ENCODE measurements at places on chromosomes 2 and 18.

GRCh38 chr2:217149087-217149660, 289.3 kb upstream of the TNP1 start:
- H3K4me3 ChIP-seq, result no peak overlapping the region
- H3K4me1 ChIP-seq, result peaks cover 11% of the 10 kb centered on the region
- no peaks in the 10 kb centered on the region for H3K36me3 ChIP-seq
- H3K27me3 ChIP-seq, result peaks cover 6% of the 10 kb centered on the region
- no peak overlapping the region for H3K27ac ChIP-seq
- DNase-seq, result no peak

GRCh38 chr2:39175026-39175812, 54.4 kb upstream of the SOS1 start:
- H3K27ac ChIP-seq, result no peak overlapping the region
- H3K4me1 ChIP-seq, result no peaks in the 10 kb centered on the region
- no peaks in the 10 kb centered on the region for H3K27me3 ChIP-seq
- no peaks in the 10 kb centered on the region for H3K36me3 ChIP-seq
- H3K4me3 ChIP-seq, result no peak overlapping the region

DNA sequence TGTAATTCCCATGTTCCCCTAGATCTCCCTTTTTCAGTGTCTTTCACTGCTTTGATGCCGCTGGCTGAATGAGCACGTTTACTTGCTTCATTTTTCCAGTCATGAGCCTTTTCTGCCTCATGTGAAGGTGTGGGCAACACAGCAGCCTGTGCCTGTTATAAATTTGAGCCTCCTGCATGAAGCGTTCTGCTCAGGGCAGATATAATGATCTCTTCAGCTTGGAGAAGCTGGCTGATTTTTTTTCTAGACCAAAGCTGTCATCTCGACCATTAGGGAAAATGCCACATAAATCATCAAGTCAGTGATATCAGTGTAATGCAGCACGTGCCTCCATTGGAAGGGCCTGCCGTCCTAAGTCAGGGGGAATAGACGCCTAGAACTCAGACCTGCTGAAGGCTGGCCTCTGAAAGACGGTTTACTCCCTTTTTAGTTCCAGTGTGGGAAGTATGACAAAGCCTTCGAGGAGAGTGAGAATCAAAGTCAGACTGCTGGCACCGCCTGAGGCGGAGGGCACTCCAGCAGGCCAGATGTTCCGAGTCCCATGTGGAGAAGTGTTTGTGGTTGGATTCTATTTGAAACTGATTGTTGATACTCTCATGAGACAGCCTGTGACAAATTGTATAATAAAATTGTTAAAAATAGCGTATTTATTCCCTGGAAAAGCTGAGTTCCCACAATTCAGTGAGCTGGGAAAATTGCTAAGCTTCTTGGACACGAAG, 196.5 kb downstream of the MYO1B start:
- peaks cover 6% of the 10 kb centered on the region for H3K27me3 ChIP-seq
- H3K4me3 ChIP-seq, result peak overlapping the region; percentile 60
- DNase-seq, result peak; percentile 49
- no peaks in the 10 kb centered on the region for H3K36me3 ChIP-seq
- H3K4me1 ChIP-seq, result peaks cover 31% of the 10 kb centered on the region
- H3K27ac ChIP-seq, result peak overlapping the region; percentile 75

- peak overlapping the region; percentile 92 for H3K27ac ChIP-seq
- peaks cover 50% of the 10 kb centered on the region for H3K4me1 ChIP-seq
- peaks cover 31% of the 10 kb centered on the region for H3K36me3 ChIP-seq
- peak overlapping the region; percentile 99 for H3K4me3 ChIP-seq
These were observed 2.4 kb downstream of the MTCL1 start for GRCh38 chr18:8707556-8708300.

DNA sequence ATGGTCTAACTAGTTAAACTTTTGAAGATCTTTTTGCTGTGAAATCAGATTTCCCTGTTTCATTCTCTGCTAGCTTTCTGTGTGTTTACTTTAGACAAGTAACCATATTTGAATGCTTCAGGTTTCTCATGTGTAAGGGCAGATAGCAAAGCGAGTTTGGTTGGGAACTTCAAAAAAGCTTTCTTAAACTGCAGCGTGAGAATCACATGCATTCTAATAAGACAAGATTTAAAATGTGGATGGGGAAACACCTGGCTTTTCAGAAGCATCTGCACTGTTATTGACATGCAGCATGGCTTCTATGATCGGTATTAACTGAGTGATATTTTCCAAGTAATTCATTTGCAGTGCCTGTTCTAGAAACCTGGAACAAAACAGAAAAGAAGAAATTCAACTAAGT, 119.3 kb downstream of the ABCA12 start:
- H3K27ac ChIP-seq, result no peak overlapping the region
- no peak for DNase-seq
- H3K36me3 ChIP-seq, result no peaks in the 10 kb centered on the region
- H3K4me1 ChIP-seq, result peaks cover 15% of the 10 kb centered on the region
- no peaks in the 10 kb centered on the region for H3K27me3 ChIP-seq
- H3K4me3 ChIP-seq, result peak overlapping the region; percentile 46

GRCh38 chr18:59478591-59478990, 119.5 kb upstream of the LMAN1 start:
- peaks cover 43% of the 10 kb centered on the region for H3K36me3 ChIP-seq
- peaks cover 2% of the 10 kb centered on the region for H3K27me3 ChIP-seq
- DNase-seq, result no peak
- H3K4me1 ChIP-seq, result peaks cover 43% of the 10 kb centered on the region
- H3K4me3 ChIP-seq, result no peak overlapping the region

- H3K4me3 ChIP-seq, result no peak overlapping the region
- H3K27ac ChIP-seq, result no peak overlapping the region
- H3K36me3 ChIP-seq, result no peaks in the 10 kb centered on the region
These were observed 147.2 kb downstream of the DTNA start for GRCh38 chr18:34857320-34857719.

DNA sequence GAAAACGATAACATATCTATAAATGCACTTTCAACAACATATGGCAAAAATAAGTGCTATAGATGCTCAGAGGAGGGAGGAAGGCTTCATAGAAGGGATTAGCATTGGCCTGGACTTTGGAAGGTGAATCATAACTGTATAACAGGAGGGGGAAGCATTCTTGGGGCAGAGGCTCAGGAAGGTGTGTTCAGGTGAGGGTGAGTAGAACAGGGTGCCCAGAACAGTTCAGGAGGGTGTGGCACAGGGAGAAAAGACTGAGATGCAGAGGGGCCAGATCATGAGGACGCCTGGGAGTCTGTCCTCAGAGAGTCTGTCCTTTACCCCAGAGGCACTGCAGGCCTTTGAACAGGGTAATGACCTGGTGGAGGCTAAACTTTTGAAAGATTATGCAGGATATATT, 29.3 kb upstream of the MEP1B start:
- no peaks in the 10 kb centered on the region for H3K27me3 ChIP-seq
- no peak overlapping the region for H3K4me3 ChIP-seq
- peaks cover 7% of the 10 kb centered on the region for H3K4me1 ChIP-seq
- no peaks in the 10 kb centered on the region for H3K36me3 ChIP-seq
- DNase-seq, result no peak
- H3K27ac ChIP-seq, result no peak overlapping the region

DNA sequence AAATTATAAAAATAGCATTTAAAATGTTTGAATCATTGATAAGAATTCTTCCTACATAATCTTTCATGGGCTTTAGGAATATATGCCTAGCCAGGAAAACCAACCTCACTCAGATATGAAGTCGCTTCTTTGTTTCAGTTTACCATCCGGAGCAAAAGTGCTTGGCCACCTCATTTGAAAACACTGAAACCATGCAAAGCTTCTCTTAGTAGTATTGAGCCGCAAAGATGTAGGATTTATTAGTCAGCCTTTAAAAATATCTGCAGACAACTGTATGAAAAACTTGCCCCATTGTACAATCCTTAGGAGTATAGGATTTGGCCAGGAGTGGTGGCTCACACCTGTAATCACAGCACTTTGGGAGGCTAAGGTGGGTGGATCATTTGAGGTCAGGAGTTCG, 24.3 kb upstream of the GPD2 start:
- no peak overlapping the region for H3K27ac ChIP-seq
- DNase-seq, result no peak
- no peak overlapping the region for H3K4me3 ChIP-seq
- no peaks in the 10 kb centered on the region for H3K4me1 ChIP-seq

DNA sequence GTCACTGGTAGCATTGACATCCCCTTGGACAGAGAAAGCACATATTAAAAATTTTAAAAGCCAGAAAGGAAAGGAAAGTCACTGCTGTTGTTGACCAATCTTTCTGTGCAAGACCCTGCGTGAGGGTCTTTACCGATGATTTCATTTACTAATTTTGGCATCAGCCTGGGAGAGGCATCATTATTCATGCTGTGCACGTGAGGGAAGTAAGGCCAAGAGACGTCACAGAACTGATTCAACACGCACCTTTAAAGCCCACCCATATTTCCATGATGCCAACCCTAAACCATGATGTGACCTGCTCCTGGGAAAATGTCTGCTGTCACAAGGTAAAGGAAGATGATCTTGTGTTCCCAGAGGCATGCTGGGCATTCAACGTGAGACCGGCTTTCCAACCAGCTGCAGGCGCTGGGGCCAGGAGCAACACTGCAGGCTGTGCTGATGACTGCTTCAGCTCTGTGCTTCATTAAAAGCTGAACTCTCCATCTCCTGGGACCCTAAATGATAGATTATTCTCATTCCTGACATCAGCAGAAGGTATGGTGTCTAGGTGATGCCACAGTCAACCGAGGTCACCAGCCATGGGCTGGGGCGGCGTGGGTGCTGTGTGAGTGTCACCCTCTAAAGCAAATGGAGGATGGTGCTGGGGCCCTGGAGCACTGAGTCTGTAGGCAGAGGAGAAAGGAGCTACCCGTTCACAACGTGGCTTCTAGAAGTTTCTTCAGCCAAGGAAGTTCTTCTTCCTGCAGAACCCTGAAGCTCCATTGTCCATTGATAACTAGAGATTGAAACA, 53.9 kb downstream of the TMEM18 start:
- no peak for DNase-seq
- no peak overlapping the region for H3K27ac ChIP-seq
- H3K4me3 ChIP-seq, result no peak overlapping the region
- no peaks in the 10 kb centered on the region for H3K27me3 ChIP-seq

- H3K36me3 ChIP-seq, result no peaks in the 10 kb centered on the region
- H3K27ac ChIP-seq, result no peak overlapping the region
- H3K4me1 ChIP-seq, result no peaks in the 10 kb centered on the region
- DNase-seq, result no peak
- H3K27me3 ChIP-seq, result no peaks in the 10 kb centered on the region
These were observed 92.9 kb downstream of the TXNL1 start for GRCh38 chr18:56545464-56545863.

DNA sequence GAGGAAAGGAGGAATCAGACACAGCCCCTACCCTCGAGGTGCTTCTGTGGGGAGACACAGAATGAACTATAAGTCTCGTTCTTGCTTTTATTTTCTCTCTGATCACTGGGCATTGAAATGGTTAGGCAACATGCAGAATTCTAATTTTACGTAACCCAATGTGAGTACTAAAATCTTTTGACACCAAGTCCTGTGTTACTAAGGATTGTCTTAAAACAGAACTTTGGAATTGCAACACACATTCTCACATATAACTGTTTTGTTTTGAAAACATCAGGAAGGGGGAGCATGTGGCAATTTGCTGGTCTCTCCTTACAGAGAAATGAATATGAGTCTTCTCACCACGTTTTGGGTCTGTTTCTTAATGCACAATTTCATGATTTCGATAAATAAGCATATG, 23.6 kb upstream of the SULT1C4 start:
- H3K27ac ChIP-seq, result no peak overlapping the region
- no peak overlapping the region for H3K4me3 ChIP-seq
- H3K36me3 ChIP-seq, result no peaks in the 10 kb centered on the region
- DNase-seq, result no peak

- no peak for DNase-seq
- H3K4me1 ChIP-seq, result peaks cover 12% of the 10 kb centered on the region
- no peak overlapping the region for H3K27ac ChIP-seq
- no peaks in the 10 kb centered on the region for H3K27me3 ChIP-seq
- no peak overlapping the region for H3K4me3 ChIP-seq
These were observed 2.6 kb upstream of the ACAA2 start for GRCh38 chr18:49815927-49816326.

All from HFFc6 (cell line).